Glomerular endothelial cell (primary cell): ENCODE measurements at places on chromosomes 12 and 14. TPM values are rescaled to one million over a fixed set of nuclear protein-coding genes. Genes with fewer than 3 reads are reported as not detected.

DNA sequence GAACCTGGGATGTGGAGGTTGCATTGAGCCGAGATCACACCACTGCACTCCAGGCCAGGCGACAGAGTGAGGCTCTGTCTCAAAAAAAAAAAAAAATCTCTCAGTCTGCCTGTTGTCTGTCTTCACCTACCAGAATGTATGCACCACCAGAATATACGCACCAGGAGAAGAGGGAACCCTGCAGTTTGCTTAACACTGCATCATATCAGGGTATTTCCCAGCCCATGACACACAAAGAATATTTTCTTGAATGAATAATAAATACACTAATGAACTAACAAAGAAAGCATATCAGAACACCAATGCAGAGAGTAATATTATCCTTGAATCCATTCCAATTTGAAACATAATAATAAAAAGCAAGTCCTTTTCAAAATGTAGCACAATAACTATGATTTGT lies 44.2 kb upstream of the FOXN3 start:
- DNase-seq, result no peak

DNA sequence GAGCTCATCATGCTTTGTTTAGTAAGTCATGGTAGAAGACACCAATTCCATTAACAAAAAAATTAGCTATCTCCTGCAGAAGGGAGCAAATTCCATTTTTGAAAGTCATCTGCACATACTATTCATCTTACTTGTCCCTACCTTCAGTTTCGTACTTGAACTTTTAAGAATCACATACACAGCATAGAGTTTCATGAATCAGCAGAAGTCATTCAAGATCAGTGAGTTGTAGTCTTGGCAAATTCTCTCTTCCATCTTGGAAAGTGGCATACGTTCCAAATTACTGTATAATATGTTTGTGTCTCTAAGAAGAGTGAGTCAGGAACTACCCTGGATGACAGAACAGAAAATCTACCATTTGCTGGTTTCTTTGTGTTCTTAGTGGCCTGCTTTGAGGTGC lies 14.1 kb downstream of the VRK1 start:
- DNase-seq, result no peak

GRCh38 chr12:28278960-28279359 lies 88.7 kb downstream of the CCDC91 start:
- DNase-seq, result no peak

- DNase-seq, result no peak
Measured at GRCh38 chr14:78142998-78143397, 27.2 kb upstream of the NRXN3 start.

DNA sequence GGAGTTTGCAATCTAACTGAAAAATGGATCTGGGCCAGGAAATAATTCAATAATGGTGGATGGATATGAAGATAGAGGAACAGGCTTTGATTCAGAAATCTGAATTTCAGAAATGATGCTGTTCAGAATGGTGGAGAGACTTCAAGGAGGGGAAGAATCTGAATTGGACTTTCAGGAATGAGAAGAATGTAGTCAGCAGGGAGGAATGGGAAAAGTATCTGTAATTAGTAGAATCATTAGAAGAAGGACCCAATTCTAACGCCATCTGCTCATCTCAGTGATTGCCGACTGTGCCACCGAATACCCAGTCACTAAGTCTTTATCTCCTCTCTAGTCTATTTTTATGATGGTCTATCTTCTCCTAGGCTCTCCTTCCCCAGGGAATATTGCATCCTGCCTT lies 363.2 kb downstream of the GALC start:
- no peak for DNase-seq

GRCh38 chr14:38567703-38568102 lies 311.8 kb upstream of the CLEC14A start:
- DNase-seq, result no peak

- no peak for DNase-seq
Measured at GRCh38 chr14:46352844-46353243, 298.7 kb downstream of the RPL10L start.

- no peak for DNase-seq
Measured at GRCh38 chr12:76768576-76768975, 4.7 kb downstream of the ZDHHC17 start.

Gene BEGAIN
- 0.05 TPM in 1 of 2 replicates, not detected in the other for total RNA-seq
